Esophagus mucosa (tissue), 1 donor: ENCODE measurements at places on chromosomes 13 and 19. TPM values are rescaled to one million over a fixed set of nuclear protein-coding genes. Genes with fewer than 3 reads are reported as not detected.

- no peak for ATAC-seq
These were observed 72.2 kb downstream of the CDADC1 start for GRCh38 chr13:49319951-49320350.

- ATAC-seq, result no peak
These were observed 916.6 kb downstream of the DIAPH3 start for GRCh38 chr13:59247171-59247570.

The ZNF254 gene
- total RNA-seq, result 5.9 TPM

The ZNF208 gene
- 0.60 TPM for total RNA-seq

- ATAC-seq, result no peak
These were observed 1129.0 kb upstream of the PCDH9 start for GRCh38 chr13:68359105-68359504.

The KCNC3 gene
- total RNA-seq, result 0.48 TPM

DNA sequence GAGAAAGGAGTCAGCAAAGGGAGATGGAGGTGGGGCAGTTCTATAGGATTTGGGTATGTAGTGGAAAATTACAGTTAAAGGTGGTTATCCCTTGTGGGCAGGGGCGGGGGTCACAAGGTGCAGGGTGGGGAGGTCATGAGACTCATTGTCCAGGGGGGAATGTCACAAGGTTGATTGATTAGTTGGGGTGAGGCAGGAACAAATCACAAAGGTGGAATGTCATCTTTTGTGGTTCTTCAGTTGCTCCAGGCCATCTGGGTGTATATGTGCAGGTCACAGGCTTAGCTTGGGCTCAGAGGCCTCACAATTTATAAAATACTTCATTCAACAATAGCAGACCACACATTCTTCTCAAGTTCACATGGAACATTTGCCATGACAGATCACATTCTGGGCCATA, 109.6 kb downstream of the ATP11A start:
- ATAC-seq, result no peak

DNA sequence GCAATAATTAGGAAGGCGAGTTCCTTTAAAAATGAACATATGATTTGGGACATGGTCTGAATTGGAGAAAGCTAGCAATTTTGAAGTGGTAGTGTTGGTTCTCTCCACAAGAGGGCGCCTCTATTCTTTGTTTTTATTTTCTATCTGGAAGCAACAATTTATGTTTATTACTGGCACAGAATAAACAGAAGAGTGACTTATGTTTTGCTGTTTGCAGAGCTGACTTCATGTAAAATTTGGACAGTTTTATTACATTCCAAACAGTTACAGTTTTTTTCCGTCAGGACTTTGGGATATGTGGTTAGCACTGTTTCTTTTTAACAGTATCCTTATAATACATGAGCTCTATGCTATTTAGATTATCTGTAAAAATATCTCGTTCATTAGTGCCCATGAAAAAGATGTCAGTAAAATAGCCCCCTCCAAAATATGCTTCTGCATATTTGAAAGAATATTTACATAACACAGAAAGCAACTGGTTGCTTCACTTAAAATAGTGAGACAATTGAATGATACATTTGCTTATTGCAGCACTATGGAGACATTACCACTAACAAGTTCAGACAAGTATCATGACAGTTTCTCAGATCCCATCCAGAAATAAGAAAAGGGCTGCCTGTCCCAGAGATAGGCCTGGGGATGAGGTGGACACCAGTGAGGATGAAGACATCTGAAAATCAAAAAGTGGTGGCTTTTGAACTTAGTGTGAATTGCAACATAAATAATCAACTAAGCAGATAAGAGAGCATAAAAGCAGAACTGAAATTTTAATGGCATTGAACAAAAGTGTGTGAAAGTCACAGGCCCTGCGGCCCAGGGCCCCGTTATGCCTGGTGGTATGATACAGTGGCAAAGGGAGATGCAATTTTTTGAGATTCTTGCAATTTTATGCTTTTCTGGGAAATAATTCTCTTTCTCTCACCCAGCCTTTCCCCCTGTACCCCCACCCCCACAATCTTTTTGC, 32.3 kb upstream of the FGF9 start:
- no peak for ATAC-seq

The BCAM gene
- total RNA-seq, result 13.3 TPM

DNA sequence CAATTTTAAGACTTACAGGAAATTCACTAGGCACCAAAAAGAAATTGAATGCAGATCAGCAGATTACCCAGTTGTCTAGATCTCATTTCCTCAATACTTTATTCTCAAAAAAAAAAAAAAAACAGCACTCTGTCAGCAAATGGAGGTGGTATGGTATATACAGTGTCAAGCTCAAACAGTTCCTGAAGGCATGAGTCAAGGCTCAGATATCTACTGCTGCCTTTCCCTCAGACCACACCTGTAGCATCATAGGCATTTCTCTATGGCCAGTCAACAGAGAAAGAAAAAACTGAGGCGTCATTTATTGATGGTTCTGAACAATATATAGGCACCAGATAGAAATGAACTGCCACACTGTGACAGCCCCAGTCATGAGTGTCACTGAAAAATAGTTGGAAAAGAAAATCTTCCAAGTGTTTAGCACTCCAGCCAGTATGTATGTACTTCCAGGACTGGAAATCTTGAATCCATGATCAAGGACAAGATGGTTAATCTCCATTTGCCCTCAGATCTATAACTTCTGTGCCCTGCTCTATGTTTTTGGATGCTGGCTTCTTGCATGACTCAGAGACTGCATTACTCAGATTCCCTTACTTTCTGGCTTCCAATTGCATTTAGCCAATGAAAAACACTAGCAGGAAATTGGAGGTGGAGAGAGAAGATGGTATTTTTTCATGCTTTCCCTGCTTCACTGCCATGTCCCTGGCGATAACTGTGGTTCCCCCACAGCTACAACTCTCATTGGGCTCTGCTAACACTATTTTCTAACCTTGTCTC, 8.4 kb upstream of the COG3 start:
- peak; percentile 93 for ATAC-seq

The GPR18 gene
- not detected for total RNA-seq

GRCh38 chr19:18846862-18847548, 15.2 kb downstream of the UPF1 start:
- ATAC-seq, result peak; percentile 57

DNA sequence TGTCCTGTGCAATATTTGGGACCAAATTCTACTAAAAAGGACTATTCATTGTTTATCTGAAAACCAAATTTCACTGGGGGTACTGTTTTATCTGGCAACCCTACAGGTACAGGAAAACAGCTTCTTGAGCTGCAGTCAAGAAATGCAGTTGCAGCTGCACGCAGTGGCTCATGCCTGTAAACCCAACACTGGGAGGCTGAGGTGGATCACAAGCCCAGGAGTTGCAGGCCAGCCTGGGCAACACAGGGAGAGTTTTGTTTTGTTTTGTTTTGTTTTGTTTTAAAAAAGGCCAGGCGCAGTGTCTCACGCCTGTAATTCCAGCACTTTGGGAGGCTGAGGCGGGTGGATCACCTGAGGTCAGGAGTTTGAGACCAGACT, 11.6 kb upstream of the ZSCAN1 start:
- ATAC-seq, result no peak

DNA sequence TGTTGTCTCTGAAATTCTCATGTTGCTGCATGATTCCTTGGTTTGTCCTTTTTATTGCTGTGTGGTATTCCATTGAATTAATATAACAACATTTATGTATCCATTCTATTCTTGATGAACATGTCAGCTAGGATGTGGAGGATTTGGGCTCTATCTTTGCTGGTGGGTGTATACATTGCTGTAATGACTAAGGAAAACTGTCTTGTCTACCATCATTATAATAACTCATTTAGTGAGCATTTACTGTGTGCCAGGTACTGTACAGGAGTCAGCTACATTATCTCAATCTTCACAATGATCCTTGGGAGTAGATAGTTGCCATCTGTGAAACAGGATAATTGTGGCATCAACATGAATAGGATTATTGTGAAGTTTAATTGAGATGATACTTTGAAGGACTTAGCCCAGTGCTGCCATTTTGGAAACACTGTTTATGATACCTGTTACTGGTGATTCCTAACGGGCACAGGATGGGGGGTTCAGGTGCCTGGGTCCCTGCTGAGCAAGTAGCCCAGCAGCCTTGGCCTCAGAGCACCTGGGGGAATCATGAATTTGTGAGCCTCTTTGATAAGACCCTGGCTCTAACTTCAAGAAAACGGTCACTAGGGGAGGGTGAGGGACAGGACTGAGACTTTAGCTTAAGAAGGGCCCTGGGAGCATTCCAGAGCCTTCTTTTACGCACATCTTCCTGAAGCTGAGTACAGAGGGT, 1.8 kb upstream of the CCNE1 start:
- ATAC-seq, result no peak

GRCh38 chr13:32205431-32206096, 109.6 kb downstream of the ZAR1L start:
- ATAC-seq, result no peak

The ADM5 gene
- total RNA-seq, result 0.92 TPM

GRCh38 chr13:106597749-106598395, 29.9 kb upstream of the ARGLU1 start:
- no peak for ATAC-seq

- no peak for ATAC-seq
These were observed 236.7 kb upstream of the CSNK1A1L start for GRCh38 chr13:37342205-37342604.

DNA sequence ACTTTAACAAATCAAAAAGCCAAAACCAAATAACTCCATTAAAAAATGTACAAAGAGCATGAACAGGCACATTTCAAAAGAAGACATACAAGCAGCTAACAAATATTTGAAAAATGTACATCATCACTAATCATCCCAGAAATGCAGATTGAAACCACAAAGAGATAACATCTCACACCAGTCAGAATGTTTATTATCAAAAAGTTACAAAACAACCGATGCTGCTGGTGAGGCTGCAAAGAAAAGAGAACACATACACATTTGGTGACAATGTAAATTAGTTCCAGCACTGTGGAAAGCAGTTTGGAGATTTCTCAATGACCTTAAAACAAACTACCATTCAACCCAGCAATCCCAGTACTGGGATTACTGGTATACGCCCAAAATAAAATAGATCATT, 756.0 kb upstream of the PCDH20 start:
- ATAC-seq, result no peak

The ZFR2 gene
- not detected for total RNA-seq

GRCh38 chr13:110233181-110233950, 73.6 kb downstream of the COL4A1 start:
- no peak for ATAC-seq

DNA sequence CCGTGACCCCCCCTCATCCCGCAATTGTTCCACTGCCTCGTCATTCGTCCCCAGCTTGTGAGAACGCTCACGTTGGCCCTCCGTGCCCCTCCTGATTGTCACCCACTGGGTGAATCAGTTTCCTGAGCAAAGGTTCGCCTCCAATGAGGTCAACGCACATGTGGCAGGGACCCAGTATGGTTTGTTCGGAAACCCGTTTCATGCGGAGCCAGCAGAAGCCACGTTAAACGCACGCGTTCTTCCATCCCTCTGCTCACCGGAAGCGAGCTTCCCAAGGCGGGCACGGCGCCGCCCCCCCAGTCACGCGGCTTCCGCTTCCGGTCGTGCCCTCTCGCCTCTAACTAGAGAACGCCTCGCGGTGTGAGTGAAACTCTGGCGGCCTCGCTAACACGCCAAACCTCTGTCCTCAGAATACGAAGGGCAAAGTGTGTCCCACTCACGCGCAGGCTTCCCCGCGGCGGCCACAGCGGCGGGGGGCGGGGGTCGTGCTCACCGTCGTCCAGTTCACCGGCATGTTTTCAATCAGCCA, 18.0 kb upstream of the CFAP97D2 start:
- ATAC-seq, result peak; percentile 34

DNA sequence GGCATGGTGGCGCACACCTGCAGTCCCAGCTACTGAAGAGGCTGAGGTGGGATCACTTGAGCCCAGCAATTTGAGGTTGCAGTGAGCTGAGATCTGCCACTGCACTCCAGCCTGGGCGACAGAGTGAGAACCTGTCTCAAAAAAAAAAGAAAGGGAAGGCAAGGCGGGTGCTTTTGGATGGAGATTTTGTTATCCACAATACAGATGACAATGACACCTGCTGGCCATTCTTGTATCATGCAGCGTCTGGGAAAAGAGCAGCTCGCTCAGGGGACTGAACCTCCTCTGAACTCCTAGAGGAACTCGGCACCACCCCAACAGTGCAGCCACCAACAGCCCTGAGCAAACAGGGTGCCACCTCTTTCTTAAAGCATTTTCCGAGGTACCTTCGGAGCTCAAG, 22.8 kb downstream of the HAUS8 start:
- peak; percentile 56 for ATAC-seq

DNA sequence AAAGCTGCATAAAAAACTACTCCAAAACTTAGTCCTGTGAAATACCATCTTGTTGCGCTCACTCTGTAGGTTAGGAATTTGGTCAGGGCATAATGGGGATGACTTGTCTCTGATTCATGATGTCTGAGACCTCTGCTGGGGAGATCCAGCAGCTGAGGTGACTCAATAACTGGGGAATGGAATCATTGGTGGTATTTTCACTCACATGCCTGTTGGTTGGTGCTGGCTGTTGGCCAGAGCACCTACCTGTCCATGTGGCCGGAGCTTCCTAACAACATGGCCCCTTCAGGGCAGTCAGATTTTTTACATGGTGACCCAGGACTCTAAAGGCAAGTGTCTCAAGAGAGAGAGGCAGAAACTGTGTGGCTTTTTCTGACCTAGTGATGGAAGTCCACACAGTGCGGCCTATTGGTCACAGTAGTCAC, 7.4 kb upstream of the ESD start:
- ATAC-seq, result peak; percentile 62

DNA sequence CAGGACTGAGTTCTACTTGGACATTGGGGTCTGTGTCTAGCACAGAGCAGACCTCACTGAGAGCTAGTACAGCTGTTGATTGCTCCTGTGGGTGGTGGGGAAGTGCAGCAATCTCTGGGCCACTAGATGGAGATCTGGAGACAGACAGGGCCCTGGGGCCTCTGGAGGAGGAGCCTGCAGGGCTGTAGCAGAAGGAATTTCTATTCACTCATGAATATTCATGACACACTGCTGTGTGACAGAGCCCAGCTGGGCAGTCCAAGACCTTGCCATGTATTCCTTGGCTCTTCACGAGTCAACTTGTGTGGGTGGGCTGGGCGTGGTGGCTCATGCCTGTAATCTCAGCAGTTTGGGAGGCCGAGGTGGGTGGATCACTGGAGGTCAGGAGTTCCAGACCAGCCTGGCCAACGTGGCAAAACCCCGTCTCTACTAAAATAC, 37.5 kb downstream of the SUGP2 start:
- ATAC-seq, result peak; percentile 72

DNA sequence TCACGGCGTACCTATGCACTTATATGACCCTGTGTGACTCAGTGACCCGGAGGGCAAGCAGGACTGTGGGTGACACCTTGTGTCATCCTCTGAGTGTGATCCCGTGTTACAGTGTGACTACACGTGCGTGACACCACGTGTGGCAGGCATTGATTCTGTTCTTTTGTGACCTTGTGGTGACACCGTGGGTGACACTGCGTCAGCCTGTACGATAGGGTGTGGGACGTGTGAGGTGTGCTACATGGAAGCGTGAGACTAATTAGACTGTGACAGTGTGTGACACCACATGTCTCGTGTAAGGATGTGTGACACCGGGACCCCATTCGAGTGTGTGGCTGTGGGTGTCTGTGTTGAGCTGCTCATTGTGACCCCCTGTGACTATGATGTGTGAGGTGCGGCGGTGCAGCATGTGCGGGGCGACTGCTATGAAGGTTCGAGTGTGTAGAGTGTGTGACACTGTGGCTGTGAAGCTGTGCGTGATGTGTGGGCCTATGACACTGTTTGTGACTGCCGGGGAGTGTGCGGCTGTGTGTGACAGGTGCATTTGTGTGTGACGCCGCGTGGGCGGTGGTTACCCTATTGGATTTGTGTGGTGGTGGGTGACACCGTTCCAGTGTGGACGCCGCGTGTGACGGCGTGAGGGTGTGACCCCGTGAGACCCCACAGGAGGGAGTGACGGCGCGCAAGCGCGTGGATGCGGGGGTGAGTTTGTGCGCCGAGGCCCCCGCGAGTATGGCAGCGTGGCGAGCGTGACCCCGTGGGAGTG, 399 bp upstream of the SPTBN4 start:
- ATAC-seq, result peak; percentile 72
